ENCODE measurements at places on chromosomes 6 and 20.

GRCh38 chr20:32519381-32519730 lies 65.8 kb downstream of the NOL4L start:
- DNase-seq: no peak

DNA sequence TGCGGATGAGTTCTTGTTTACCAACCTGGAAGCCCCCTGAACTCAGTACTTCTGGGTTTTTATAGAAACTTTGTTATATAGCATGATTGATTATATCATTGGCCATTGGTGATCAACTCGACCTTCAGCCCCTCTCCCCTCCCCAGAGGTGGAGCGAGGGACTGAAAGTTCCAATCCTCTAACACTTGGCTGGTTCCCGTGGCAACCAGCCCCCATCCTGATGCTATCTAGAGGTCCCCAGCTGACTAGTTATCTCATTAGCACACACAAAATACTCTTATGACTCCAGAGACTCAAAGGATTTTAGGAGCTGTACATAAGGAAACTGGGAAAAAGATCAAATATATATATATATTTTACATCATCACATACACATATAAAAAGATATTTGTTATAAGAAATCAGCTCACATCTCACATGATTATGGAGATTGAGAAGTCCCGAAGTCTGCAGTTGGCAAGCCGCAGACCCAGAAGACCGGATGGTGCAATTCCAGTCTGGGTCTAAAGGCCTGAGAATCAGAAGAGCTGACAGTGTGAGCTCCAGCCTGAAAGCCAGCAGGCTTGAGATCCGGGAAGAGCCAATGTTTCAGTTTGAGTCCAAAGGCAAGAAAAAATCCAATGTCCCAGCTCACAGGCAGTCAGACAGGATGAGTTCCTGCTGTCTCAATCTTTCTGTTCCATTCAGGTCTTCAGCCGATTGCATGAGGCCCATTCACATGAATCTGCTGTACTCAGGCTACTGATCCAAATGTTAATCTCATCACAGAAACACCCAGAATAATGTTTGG lies 179.3 kb upstream of the DTNBP1 start:
- no peak for DNase-seq

DNA sequence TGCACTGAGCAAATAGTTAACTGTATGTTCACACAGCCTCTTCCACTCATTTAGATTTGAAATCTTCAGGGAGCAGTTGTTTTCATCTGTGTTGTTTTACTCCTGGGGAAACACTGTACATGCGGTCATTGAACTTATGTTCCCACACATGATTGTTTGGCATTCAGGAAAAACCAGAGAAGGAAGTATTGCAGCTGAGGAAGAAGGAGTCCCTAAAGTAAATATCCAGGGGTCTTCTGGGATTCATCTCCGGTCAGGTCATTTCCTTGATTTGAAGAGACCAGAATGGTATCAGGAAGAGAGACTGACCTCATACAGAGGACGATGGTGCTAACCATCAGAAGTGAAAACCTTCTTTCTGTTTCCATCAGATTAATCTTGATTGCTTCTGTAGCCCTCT lies 52.5 kb downstream of the DCBLD1 start:
- DNase-seq: no peak

DNA sequence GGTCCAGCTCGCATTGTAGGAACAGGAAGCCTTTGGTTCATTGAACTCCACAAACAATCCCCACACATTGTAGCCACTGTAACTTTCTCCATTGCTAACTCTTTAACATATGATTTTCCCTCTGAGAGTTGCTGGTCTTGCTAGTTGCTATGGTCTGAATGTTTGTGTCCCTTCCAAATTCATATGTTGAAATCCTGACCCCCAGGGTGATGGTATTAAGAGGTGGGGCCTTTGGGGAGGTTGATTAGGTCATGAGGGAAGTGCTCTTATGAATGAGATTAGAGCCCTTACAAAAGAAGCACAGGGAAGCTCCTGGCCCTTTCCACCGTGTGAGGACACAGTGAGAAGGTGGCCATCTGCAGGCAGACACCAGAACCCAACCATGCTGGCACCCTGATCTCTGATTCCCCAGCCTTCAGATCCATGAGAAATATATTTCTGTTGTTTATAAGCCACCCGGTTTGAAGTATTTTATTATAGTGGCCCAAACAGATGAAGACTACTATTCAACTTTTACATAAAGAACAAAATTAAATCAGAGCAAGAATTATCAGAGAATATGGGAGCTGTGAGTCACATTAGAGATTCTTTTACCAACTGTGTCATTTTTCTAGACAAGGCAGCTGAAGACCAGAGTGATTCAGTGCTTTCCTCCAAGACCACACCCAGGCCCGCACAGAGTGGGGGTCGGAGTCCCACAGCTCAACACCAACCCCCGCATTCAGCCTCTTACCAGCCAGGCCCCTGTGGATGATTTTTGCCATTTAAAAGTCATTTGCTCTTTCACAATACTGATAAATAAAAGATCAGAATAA lies 143.0 kb downstream of the SAMD5 start:
- no peak for DNase-seq

DNA sequence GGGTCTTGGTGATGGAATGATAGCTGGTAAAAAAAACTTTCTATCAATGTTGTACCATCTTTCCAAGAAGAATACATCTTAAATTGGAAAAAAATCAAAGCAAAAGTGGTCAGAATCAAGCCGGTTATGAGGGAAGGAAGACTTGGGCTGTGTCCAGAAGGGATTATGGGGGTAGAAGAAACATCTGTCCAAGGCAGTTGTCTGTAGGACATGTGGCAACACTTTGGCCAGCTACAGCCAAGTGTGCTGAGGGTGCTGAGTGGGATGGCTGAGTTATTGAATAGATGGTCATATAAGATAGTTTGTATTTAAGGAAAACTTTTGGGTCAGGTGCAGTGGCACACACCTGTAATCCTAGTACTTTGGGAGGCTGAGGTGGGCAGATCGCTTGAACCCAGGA lies 38.4 kb downstream of the INSM1 start:
- no peak for DNase-seq

- no peak for DNase-seq
These were observed 460.3 kb downstream of the UTRN start for GRCh38 chr6:144745439-144745838.

DNA sequence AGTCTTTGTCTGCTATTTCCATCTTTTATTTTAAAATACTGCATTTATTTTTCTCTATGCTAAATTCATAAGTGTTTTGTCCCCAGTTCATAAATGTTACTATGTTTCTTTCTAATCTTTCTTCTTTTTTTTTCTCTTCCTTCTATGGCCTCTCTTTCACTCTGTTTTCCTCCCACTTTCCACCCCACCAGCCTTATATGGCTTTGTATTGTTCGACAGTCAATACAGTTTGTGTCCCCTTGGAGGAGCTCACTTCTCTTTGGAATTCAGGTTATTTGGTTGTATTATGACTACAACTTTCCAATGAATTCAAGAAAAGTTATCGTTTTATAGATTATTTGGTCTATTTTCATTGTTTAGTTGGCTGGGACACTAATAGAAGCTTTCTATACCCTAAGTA lies 393.5 kb downstream of the NKAIN2 start:
- DNase-seq: no peak

GRCh38 chr6:105270511-105270910 lies 90.7 kb upstream of the POPDC3 start:
- peak; percentile 2 for DNase-seq

DNA sequence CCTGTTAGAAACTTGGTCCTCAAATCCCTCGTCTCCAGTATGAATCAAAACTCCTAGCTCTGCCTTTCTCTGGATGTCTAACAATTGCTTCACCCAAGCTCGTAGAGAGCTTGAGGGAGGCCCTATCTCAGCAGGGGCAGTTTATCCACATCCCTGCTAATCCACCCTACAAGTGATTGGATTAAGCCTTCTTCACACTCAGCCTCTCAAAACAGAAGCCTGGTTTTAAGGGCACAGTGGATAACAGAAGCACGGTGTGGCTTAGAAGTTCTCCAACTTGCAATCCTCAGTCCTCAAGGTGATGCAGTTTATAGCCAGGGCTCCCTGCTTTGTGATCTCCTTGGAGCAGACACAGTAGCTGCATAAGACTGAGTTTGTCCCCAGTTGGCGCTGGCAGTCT lies 383.9 kb downstream of the KIF16B start:
- DNase-seq: no peak

- DNase-seq: peak; percentile 50
These were observed 30.0 kb downstream of the ALDH5A1 start for GRCh38 chr6:24524805-24525204.

DNA sequence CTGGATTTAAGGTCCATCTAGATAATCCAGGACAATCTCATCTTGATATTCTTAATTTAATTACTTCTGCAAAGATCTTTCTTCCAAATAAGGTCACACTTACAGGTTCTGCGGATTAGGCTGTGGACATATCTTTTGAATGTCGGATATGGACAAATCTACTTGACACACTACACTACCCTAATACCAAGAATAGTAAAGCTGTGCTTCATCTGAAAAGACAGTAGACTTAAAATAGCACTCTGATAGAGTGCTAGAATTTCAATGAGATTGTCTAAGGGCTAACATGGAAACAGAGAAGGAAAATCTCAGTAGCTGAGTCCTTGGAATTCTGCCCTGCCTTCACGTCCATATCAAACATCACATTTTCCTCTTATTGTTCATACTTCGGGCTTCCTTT lies 1238.0 kb downstream of the EPHA7 start:
- no peak for DNase-seq

GRCh38 chr6:49233483-49233882 lies 229.6 kb downstream of the MMUT start:
- DNase-seq: no peak

- DNase-seq: no peak
These were observed 73.7 kb upstream of the CITED2 start for GRCh38 chr6:139448051-139448649.

DNA sequence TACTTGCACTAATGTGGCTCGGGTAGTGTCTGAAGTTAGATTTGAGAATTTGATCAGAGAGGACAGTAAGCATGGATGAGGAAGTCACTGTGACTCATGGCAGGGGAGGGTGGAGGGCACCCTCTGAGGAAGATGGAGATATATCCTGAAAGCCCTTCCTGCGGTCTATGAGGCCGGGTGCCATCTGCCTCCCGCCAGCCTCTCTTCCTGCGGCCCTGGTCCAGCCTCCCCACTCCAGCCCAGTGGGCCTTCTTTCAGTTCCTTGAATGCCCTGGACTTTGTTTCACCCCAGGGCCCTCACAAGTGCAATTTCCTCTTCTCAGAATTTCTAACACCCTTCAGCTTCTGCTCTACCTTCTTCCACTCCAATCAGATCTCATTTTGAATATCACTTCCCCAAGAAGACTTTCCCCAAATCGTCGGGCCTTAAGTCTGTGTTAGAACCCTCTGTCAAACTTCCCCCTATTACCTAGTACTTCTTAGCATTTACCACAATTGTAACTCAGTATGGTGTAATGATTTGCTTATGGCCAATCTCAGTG lies 20.2 kb upstream of the TNFAIP3 start:
- no peak for DNase-seq

GRCh38 chr6:85551264-85551663 lies 42.4 kb downstream of the SNX14 start:
- peak; percentile 8 for DNase-seq

DNA sequence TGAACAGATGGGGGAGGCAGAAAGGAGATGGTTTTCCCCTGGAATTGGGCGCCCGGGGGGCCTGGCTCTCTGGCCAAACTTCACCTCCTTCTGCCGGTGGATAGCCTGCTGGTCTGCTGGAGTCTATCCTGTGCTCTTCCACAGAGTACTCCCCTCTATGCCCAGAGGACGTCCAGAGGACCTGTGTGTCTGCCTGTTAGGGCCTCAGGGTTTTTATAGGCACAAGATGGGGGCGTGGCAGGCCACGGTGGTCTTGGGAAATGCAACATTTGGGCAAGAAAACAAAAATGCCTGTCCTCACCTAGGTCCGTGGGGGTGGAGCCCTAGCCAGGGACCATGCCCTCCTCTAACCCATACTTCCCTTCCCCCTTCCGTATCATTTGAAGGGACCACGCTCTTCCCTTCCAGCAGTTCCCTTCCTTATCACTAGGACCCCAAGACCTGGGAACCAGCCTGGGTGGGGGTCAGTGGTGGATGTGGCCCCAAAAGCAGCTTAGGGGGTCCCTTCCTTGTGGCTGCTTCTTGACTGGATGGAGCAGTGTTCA lies 53.6 kb upstream of the ZNF337 start:
- DNase-seq: no peak

- no peak for DNase-seq
These were observed 15.3 kb upstream of the SMLR1 start for GRCh38 chr6:130811932-130812331.

- DNase-seq: no peak
These were observed 11.9 kb downstream of the SULF2 start for GRCh38 chr20:47773371-47773786.

GRCh38 chr20:57959018-57959417 lies 249.2 kb upstream of the PMEPA1 start:
- no peak for DNase-seq

GRCh38 chr6:169490830-169491229 lies 211.0 kb downstream of the WDR27 start:
- DNase-seq: no peak

DNA sequence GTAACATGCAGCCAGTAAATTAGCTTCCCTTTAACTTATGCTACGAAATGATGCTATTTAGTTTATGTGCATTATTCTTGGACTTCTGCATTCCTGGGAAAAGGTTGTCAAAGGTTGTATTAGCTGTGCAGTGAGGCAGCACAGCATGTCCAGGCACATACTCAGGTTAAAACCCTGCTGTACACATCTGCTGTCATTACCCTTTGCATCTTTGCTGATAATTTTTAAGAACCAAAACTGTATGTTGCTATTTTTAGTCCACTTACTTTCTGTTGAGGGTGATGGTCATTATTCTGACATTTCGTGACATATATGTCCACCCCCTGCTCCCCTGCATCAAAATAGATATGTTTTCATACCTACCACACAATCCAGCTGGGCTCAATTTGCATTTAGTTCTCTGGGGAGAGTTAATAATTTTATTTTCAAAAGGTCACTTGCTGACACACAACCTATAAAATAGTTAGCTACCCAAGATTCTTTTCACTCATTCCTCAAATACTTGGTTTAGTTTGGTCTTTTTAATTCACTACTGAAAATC lies 142.5 kb upstream of the SPACA1 start:
- peak; percentile 27 for DNase-seq

DNA sequence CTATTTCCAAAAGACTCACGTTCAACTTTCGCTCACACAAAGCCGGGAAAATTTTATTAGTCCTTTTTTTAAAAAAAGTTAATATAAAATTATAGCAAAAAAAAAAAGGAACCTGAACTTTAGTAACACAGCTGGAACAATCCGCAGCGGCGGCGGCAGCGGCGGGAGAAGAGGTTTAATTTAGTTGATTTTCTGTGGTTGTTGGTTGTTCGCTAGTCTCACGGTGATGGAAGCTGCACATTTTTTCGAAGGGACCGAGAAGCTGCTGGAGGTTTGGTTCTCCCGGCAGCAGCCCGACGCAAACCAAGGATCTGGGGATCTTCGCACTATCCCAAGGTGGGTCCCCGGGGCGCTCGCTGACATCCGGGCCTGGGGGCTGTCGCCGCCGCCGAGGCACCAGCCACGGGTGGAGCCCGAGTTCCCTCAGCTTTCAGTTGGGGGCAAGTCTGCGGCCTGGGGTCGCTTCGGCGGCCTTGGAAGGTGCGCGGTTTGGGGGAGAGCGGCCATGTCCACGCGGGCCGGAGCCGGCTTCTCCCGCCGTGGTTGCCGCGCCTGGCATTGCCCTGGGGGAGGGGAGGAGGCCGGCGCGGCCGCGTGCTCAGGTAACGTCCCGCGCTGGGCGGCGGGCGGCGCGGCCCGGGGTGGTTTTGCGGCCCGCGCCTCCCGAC lies 429 bp downstream of the AMD1 start:
- DNase-seq: no peak

GRCh38 chr20:47508278-47508677 lies 6.6 kb downstream of the NCOA3 start:
- DNase-seq: no peak

GRCh38 chr6:89154131-89154530 lies 8.3 kb downstream of the PM20D2 start:
- no peak for DNase-seq

Data from NCI-H1417 (cell line).